ENCODE measurements at places on chromosomes 5 and 9.

GRCh38 chr9:81156381-81156780 is 533.0 kb downstream of the TLE1 start:
- DNase-seq = no peak

- no peak for DNase-seq
Measured at GRCh38 chr9:95242613-95243012, 74.9 kb downstream of the FANCC start.

GRCh38 chr5:71693828-71694427 is 25.1 kb upstream of the CARTPT start:
- no peak for DNase-seq

- DNase-seq = no peak
Measured at GRCh38 chr5:103223031-103223955, 35.3 kb upstream of the MACIR start.

- DNase-seq = no peak
Measured at GRCh38 chr5:100854591-100854990, 48.5 kb downstream of the ST8SIA4 start.

DNA sequence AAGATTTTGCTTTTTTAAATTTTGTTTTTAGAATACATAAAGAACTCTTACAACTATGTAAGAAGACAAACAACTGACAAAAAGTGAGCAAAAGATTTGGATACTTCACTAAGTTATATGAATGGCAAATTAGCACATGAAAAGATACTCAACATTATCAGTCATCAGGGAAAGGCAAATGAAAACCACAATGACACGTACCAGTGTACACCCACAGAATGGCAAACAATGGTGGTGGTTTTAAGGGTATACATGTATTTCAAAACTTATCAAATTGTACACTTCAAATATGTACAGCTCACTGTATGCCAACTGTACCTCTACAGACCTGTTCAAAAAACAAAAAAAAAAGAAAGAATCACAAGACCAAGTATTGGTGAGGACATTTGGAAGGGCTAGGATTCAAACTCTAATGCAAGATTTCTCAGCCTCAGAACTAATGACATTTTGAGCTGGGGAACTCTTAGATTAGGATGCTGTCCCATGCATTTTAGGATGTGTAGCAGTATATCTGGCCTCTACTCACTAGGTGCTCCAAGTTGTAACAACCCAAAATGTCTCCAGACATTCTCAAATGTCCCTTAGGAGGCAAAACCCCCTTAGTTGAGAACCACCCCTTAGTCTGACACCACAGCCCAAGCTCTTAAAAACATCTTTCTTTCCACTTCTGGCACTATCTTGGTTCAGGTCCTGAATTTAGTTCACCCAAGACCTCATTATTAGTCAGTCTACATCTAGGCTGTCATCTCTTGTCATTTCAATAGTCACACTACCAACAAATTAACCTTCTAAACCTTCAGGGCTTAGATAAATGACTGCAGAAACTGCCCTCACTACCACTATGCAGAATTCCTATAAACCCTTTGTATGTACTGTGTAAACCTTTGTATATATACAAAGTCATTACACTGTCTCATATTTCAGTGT is 9.7 kb downstream of the SCAI start:
- no peak for DNase-seq

DNA sequence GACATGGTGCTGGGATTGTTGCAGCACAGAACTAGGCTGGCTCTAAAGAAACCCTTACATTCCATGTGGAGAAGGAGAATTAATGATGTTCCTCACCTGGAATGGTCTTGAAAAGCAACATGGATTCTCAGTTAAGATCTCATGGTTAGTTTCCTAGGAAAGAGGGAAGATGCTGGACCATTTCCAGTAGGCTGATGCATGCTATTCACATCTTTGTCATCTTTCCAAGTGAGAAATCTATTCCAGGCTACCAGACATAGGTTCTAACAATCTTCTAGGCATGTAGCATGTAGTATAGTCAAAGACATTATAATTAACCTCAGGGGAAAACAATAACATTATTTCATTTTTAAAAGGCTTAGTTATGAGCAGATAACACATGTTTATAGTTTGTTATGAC is 44.3 kb downstream of the TMEM252 start:
- no peak for DNase-seq

DNA sequence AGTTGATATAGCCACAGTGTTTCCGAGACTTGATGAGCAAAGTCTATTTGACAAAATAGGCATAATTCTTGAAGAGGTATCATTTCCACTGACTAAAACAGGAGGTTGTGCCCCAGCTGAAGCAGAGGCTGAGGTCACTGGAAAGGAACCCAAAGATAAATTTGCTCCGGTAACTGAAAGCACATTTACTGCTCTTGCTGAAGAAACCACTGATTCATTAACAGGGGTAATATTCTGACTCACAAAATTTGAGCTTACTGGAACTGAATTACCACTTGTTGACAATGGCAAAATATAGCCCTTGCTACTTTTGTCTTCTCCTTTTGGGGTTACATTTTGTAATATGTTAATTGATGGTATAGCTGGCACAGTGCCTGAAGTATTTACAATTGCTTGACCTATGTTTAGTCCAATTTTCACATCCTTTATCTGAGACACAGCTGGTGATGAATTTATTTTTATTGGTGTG is 30.2 kb downstream of the MLANA start:
- DNase-seq = no peak

- DNase-seq = no peak
Measured at GRCh38 chr9:5305741-5306140, 1.2 kb upstream of the RLN2 start.

DNA sequence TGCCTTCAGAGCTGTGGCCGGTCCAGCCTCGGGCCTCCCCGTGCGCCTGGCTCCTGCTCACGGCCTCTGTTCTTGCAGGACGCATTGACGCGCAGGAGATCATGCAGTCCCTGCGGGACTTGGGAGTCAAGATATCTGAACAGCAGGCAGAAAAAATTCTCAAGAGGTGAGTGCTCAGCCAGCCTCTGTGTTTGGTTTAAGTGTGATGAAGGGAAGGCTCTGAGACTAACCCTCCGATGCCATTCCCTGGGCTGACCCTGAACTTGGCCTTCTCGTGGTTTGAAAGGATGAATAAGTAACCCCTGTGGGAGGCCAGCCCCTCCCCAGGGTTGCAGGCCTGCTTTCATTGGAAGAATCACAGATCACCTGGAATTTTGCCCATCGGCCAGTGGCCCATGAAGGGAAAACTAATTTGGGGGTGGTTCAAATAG is 26.3 kb downstream of the PTGES2 start:
- no peak for DNase-seq

GRCh38 chr5:130885027-130885426 is 280.0 kb downstream of the HINT1 start:
- no peak for DNase-seq
